ENCODE measurements at places on chromosomes 12 and 14.

DNA sequence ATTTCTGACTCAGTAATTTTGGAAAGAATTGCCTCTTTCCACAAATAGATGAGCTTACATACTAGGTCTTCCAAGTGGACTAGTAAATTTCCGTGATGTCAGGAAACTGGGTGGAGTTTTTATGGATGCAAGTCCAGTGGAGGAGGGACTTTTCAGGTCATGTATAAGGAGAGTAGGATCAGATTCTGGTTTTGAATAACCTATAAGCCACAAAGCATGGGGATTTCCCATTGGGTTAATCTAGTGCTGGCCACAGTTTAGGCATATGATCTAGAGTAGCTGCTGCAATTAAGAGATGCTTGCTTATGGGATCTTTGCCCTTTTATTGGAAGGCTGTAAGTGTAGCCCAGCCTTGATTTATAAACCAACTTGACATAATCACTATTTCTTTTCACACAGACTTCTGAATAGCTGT is 33.8 kb downstream of the STK38L start:
- DNase-seq, result no peak

DNA sequence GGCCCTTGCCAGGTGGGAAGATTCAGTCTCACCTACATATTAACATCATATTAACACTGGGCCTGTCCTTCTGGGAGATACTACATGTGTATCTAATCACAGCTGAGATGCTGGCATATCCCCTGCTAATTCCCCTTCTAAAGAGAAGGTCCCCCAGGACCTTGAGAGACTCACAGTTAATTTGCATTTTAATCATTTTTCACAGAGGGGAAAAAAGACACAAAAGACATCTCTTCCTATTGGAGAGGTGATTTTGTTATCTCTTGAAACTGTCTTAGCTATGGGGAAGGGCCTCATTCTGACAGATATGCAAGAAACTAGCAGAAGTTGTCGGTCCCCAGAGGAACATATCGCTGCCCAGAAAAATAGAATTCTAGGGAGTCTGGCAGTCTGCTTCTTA is 7.5 kb downstream of the C14orf132 start:
- no peak for DNase-seq

DNA sequence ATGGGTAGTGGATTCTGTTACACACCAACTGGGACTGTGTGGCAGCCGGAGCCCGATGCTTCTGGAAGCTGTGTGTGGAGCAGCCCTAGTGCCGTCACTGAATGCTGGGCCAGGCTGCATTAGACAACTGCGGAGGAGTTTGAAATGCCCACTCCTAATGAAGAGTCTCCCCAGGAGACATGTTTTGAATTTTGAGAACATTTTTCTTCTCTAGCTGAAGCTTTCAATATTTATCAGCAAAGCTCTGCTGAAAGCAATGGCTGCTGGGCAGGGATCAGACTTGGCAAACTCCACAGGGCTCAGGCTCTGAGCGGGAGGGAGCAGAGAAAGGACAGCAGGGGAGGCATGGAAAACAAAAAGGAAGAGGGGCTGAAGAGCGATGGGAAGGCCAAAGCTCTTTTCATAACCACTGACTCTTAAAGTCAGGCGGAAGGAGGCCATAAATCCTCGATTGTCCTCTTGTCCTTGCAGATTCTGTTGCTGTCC is 189.1 kb downstream of the MON2 start:
- no peak for DNase-seq

DNA sequence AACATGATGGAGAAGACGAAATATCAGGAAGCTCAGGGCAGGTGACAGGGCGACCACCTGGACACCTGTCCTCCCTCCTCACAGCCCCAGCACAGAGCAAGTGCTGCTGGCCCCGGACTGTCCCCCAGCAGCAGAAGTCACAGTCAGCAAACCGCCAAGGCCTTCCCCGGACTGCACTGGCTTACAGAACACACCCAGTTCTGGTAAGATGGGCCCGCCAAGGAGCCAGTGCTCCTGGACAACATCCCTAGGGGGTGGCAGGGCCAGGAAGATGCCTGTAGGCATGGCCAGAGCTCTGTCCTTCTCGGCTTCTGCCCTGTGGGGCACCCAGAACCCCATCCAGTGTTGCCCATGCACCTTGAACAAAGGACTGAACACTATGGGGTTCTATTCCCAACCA is 77.9 kb downstream of the BCL11B start:
- DNase-seq, result no peak

GRCh38 chr14:102120888-102121287 is 18.8 kb upstream of the WDR20 start:
- no peak for DNase-seq

GRCh38 chr12:75892731-75893408 is 138.7 kb downstream of the PHLDA1 start:
- no peak for DNase-seq

DNA sequence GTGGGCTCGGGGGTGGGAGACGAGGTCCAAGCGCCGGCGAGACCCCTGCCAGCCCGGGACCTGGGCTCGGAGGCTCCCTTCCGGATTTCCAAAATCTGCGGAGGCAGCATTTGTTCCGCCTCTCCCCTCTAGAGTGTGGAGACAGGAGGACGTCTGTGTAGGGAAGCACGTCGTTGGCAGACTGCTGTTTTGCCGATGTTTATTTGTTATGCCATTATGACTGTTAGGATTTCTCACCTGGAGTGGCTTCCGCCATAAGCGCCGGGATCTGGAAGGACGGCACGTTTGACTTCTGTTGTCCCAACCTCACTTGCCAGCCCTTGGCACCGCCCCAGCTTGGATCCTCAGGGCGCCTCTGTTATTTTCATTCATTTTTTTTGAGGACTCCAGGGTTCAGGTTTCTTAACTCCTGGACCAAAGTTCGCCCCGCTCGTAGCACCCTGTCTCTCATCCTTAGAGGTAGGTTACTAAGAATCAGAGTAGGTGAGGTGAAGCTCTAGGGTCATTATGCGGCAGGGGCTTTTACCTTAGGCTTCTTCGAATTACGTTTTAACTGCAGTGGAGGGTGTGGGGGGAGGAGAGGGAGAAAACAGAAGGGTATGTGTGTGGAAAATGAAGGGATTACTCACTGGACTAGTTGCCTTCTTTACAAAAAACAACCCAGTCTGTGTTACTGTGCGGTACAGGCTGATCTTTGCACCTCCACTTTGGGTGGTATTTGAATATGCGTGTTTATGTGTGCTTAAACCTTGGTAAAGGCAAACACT is 547 bp upstream of the PYGL start:
- no peak for DNase-seq

DNA sequence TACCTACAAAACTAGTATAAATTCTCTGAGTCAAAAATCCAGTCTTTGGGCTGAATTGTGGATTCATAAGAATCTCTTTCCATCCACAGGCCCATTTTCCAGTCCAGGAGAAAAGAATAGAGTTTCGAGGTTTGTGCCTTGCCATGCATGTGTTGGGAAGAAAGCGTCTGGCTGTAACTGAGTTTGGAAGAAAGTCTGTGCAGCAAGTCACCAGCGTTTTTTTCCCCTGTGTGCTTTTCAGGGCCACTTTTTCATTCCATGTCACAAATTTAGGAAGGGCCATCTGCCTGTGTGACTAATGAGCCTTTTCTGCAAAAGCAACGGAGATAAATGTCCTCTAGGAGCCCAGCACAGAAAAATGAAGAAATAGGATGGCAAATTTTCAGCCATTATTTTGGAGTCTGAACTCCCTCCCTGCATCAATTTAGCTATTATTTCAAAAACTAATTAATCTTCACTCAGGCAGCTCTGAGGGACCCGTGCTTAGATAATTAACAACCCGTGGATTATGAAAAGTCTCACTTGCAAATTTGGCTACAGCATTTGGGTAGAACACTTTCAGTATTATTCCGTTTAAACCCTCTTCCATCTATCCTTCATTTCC is 261.5 kb downstream of the SUDS3 start:
- no peak for DNase-seq

- DNase-seq, result no peak
Observed at GRCh38 chr12:109020796-109021380, at the start of gene SVOP. Gene SVOP, minus strand, starts transcription at chr12:109021068. Its CDS starts 200 bp downstream, at chr12:109020868.

DNA sequence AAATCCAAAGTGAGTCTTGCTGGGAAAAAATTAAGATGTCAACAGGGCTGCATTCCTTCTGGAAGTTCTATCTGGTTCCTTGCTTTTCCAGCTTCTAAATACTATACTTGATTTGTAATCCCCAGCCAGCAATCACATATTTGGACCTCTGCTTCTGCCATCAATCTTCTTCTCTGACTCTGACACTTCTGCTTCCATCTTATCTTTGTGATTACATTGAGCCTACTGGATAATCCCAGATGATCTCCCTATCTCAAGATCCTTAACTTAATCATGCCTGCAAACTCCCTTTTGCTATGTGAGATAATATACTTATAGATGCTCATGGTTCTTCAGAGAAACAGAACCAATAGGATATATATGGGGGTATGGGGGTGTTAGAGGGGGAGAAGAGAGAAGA is 49.9 kb upstream of the ZDHHC17 start:
- DNase-seq, result no peak

DNA sequence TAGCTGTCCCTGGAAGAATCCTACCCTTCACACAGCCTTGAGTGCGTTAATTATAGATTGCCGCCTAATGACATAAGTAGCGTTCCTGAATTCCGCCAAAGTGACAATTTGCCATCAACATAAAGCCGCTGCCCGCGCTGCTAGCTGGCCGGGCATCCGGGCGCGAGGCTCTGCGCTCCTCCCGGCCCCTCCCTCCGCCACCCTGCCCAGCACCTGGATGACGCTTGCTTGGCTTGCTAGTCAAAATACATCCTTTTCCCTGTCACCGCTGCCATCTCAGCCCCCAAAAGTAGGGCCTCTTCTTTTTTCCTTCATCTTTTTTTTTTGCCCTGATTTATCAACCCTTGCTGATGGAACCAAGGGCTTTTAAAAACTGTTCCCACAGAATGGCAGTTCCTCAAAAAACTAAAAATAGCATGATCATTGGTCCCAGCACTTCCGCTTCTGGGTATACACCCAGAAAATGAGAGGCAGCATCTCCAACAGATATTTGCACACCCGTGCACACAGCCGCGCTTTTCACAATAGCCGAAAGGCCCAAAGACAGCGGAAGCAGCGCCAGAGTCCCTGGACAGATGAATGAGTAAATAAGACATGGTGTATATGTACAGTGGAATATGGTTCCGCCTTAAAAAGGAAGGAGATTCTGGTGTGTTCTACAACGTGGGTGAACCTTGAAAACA is 235.2 kb downstream of the BCL11B start:
- DNase-seq, result no peak

Data from CD4-positive, alpha-beta T cell treated with Interleukin-2 at 100 ng/mL for 4 hours (primary cell).